ENCODE measurements at places on chromosomes 16 and 17.
A peak's percentile ranks its signal among the peaks of the same experiment; 100 is the strongest.

GRCh38 chr17:3794557-3795389 is 6.2 kb downstream of the ITGAE start:
- DNase-seq: no peak

GRCh38 chr16:71626858-71627213 is 852 bp downstream of the MARVELD3 start:
- DNase-seq: no peak

DNA sequence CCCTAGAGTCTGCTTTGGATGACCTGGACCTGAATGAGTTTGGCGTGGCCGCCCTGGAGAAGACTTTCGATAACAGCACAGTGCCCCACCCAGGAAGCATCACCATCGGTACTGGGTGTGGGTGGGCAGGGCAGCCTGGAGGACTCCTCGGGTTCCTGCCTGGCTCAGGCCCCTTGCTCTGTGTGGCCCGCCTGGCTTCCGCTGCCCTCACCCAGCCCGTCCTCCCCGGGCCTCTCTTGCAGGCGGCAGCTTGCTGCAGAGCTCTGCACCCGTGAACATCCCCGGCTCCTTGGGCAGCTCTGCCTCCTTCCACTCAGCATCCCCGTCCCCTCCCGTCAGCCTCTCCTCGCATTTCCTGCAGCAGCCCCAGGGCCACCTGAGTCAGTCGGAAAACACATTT is 24.5 kb downstream of the UNC13D start:
- DNase-seq: no peak

GRCh38 chr17:76351526-76352071 is 2.1 kb downstream of the PRPSAP1 start:
- no peak for DNase-seq

GRCh38 chr17:9576521-9577372 is at the start of gene CFAP52:
CFAP52 (plus strand) TSS chr17:9576642; CDS start chr17:9576696, 54 bp downstream.
- peak; percentile 17 for DNase-seq

DNA sequence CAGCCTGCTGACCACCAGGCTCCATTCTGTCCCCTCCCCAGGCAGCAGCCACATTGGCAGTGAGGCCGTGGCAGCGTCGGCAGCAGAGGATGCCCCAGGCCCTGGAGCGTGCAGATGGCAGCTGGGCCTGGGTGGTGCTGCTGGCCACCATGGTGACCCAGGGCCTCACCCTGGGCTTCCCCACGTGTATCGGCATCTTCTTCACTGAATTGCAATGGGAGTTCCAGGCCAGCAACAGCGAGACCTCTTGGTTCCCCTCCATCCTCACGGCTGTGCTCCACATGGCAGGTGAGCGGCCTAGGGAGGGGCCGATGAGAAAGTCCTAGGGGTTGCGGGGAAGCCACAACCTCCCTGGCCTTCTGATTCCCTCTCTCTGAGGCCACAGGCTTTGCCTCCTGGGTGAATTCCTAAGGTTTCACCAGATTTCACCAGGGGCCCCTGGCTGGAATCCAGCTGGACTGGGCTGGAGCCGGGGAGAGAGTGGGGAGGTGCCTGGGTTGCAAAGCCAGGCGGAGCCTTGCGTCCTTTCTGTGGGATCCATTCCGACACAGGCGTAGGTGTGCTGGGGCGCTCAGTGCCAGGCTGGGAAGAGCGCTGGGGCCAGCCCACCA is 5.9 kb downstream of the SLC16A5 start:
- no peak for DNase-seq

DNA sequence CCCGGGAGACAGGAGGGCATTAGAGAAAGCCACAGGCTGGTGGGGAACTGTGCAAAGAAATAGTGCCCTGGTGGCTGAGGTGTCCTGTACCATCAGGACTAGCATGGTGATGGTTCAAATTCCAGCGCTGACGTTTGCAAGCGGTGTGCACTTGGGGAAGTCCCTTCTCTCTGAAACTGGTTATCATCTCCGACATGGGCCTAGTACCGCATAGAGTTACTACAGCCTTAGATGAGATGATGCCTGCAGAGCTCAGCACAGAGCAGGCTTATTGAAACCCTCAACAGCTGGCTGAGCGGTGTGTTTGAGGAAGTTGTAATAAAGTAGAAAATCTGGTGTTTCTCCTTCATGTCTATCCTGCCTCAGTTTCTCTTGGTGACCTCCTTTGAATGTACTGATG is 136.7 kb upstream of the WSCD1 start:
- no peak for DNase-seq

DNA sequence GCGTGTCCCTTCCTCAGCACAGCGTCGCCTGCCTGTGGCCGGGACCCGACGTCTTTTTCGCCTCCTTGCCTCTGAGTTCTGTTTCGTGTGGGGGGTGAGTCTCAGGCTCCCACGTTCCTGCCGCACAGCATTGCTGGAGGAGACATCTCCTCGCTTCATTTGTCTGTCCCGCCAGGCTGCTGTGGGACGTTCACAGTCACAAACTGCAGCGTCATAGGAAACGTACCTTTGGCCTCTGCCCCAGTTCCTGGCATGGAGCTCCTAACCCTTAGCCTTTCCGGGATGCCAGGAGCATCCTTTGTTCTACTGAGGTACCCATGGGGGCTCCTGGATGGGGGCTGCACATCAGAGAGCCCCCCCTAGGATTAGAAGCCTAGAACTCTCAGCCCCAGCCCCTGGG is 18.2 kb upstream of the CBFA2T3 start:
- DNase-seq: no peak

Data from cortex of kidney (tissue), 1 donor.